ENCODE measurements at places on chromosomes 5 and 9. TPM values are rescaled to one million over a fixed set of nuclear protein-coding genes. Genes with fewer than 3 reads are reported as not detected.

The SPIN1 gene
- total RNA-seq: 4.1 TPM

The DNAH5 gene
- 0.05 TPM for total RNA-seq

The LCN12 gene
- 0.48 TPM for total RNA-seq

The HAVCR2 gene
- total RNA-seq: 3.5 TPM

The IFNA16 gene
- total RNA-seq: not detected

The SELENOP gene
- 102 TPM for total RNA-seq

The CPLANE1 gene
- 6.3 TPM for total RNA-seq

The LCNL1 gene
- total RNA-seq: 0.44 TPM

The FGD3 gene
- 2.3 TPM for total RNA-seq

The ENTR1 gene
- 39.0 TPM for total RNA-seq

The PROB1 gene
- 74.4 TPM for total RNA-seq

The BARHL1 gene
- not detected for total RNA-seq

The DENND4C gene
- total RNA-seq: 13.6 TPM

The TAS2R1 gene
- total RNA-seq: not detected

The RORB gene
- total RNA-seq: 0.10 TPM

The IFNB1 gene
- total RNA-seq: not detected

The INSL6 gene
- not detected for total RNA-seq

The TPPP gene
- total RNA-seq: 4.9 TPM

The SPATA31C1 gene
- not detected for total RNA-seq

The TJP2 gene
- total RNA-seq: 18.5 TPM

The HRCT1 gene
- 4.2 TPM for total RNA-seq

The S1PR3 gene
- 4.7 TPM for total RNA-seq

The SOHLH1 gene
- total RNA-seq: not detected

The PCDHGA4 gene
- total RNA-seq: 2.2 TPM

The TTLL11 gene
- 56.4 TPM for total RNA-seq

The PCSK1 gene
- total RNA-seq: 0.17 TPM

The TSTD2 gene
- total RNA-seq: 18.1 TPM

The AGTPBP1 gene
- total RNA-seq: 25.9 TPM

The PPIC gene
- 17.1 TPM for total RNA-seq

The SEMA6A gene
- 3.1 TPM for total RNA-seq

The CERCAM gene
- total RNA-seq: 2.7 TPM

The DMRT3 gene
- total RNA-seq: not detected

The NOP16 gene
- total RNA-seq: 35.6 TPM

The USP20 gene
- total RNA-seq: 18.4 TPM

The ARHGAP26 gene
- total RNA-seq: 12.0 TPM

The SH3PXD2B gene
- total RNA-seq: 2.5 TPM

The FAM221B gene
- not detected for total RNA-seq

Data from psoas muscle (tissue), 8 donors.